ENCODE measurements at places on chromosomes 7 and 10. TPM values are rescaled to one million over a fixed set of nuclear protein-coding genes. Genes with fewer than 3 reads are reported as not detected.

GRCh38 chr7:82263920-82264782 lies 179.4 kb downstream of the CACNA2D1 start:
- H3K27me3 ChIP-seq: no peaks in the 10 kb centered on the region
- no peak for DNase-seq
- H3K4me1 ChIP-seq: no peaks in the 10 kb centered on the region
- no peak overlapping the region for H3K27ac ChIP-seq

DNA sequence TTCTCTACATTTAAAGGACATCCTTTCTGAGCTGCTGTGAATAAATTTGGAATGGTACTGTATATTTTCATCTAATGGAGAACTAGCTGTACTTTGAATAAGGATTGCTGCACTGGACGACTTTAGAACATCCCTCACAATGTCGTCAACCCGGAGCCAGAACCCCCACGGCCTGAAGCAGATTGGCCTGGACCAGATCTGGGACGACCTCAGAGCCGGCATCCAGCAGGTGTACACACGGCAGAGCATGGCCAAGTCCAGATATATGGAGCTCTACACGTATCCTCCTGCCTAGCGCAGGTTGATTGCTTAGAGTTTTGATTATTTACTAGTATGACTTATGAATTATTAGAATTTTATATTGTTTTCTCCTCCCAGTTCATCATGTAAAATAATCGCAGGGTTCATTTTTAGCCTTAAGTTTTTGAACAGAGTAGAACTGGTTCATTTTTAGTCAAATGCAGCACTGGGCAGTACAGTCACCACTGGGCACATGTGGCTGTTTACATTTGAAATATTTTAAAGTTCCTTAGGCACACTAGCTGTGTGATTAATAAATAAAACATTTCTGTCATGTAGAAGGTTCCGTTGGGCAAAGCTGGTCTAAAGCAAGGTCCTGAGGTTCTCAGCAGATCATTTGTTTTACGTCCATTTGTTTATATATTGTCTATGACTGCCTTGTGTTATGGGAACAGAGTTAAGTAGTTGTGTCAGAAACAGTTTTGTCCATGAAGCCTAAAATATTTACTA lies 31.5 kb downstream of the CUL1 start:
- H3K27me3 ChIP-seq: no peaks in the 10 kb centered on the region
- peaks cover 22% of the 10 kb centered on the region for H3K36me3 ChIP-seq
- no peak overlapping the region for H3K4me3 ChIP-seq

GRCh38 chr7:131284702-131285419 lies 42.8 kb upstream of the MKLN1 start:
- H3K4me1 ChIP-seq: no peaks in the 10 kb centered on the region
- no peak overlapping the region for H3K4me3 ChIP-seq
- H3K27ac ChIP-seq: no peak overlapping the region
- H3K27me3 ChIP-seq: no peaks in the 10 kb centered on the region
- DNase-seq: no peak

GRCh38 chr10:11469575-11470391 lies 141.7 kb downstream of the USP6NL start:
- H3K27ac ChIP-seq: peak overlapping the region; percentile 58
- no peak overlapping the region for H3K4me3 ChIP-seq
- H3K4me1 ChIP-seq: peaks cover 26% of the 10 kb centered on the region

DNA sequence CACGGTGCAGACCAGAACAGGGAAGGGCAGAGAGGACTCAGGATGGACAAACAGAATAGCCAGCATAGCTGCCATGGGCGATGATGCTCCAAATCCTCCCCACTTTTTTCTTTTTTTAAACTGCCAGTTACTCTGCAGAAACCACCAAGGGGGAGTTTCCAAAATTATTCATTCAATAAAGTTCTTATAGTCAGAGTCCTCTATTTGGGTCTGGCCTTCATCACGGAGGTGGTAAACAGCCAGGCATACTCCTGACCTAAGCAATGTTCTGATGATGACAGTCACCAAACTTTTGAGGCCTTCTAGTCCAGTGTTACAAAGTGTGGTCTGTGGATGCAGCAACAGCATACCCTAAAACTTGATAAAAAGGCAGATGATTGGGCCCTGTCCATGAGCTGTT lies 12.3 kb downstream of the RAPGEF5 start:
- peaks cover 14% of the 10 kb centered on the region for H3K4me1 ChIP-seq
- H3K27me3 ChIP-seq: no peaks in the 10 kb centered on the region
- no peak overlapping the region for H3K4me3 ChIP-seq
- H3K27ac ChIP-seq: no peak overlapping the region
- peaks cover 22% of the 10 kb centered on the region for H3K36me3 ChIP-seq
- DNase-seq: no peak

The OR2A5 gene
- not detected for polyA plus RNA-seq

The CDHR1 gene
- polyA plus RNA-seq: not detected

The THSD7A gene
- polyA plus RNA-seq: not detected

Data from naive B cell (primary cell).